Hematopoietic multipotent progenitor cell treated with erythropoietin and hydrocortisone succinate and interleukin-3 and kit ligand, for 4 days (in vitro differentiated cells): ENCODE measurements at places on chromosomes 2 and 18.
A peak's percentile ranks its signal among the peaks of the same experiment; 100 is the strongest.

GRCh38 chr2:57333221-57333620 is 713.4 kb upstream of the VRK2 start:
- no peak for DNase-seq

- peak; percentile 77 for DNase-seq
Observed at GRCh38 chr2:45134726-45135125, 125.5 kb upstream of the SIX2 start.

DNA sequence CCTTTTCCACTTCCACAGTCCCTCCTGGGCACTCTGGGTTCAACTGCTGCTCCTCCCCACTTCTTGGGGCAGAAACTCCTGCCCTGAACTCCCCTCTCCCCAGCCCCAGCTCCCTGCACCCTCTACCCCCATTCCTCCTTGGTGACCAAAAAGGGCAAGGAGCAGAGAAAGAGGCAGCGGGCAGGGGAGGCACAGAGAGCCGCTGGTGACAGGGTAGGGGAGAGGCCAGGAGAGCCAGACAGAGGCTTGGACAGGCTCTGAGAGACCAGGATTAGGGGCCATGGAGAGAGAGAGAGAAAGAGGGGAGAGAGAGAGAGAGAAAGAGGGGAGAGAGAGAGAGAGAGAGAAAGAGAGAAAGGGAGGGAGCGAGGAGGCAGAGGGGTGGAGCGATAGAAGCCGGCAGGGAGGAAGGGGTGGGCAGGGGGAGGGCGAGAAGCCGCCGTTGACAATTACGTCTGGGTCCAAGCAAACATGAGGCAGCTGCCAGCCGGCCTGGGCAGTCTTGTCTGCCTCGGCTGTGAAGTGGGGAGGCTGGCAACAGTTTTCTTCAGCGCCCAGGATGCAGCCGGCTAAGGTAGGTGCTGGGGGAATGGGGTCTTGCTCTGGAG is at the start of gene KCNIP3:
Gene KCNIP3 (plus strand): TSS at position 468 of the 608 bp plus-strand sequence. CDS start 92 bp downstream, at position 560.
- DNase-seq, result peak; percentile 39

DNA sequence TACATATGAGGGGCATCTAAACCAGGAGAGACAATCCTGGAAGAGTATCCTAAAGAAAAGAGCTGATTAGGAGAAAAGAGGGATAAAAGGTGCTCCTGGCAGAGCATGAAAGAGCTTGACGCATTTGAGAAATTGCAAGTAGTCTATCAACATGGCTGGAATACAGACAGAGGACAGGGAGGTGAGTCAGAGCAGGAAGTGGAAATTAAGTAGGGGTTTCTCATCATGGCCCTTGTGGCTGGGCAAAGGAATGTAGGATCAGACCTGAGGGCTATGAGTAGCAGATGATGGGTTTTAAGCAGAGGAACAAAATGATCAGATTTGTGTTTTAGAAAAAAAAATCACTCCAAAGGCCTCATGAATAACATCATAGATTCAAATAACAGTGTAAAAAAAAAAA is 49.2 kb upstream of the UGP2 start:
- DNase-seq, result no peak

DNA sequence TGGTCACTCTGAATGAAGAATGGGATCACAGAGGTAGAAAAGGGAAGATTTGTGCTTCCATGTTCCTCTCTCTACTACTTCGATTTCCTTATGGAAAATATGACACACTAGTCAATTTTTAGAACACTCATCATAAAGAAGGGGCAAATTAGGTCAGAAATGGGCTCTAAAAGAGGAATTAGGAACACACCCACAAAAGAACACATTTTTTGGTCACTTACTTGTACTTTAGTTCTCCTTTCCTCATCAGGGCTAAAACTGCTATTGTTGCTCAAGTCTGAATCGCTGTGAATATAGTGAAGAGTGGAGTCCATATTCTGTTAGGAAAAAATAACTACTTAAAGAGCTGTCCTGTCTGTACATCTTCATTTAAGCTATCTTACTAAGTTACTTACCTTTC is 52.6 kb downstream of the PPP4R1 start:
- DNase-seq, result peak; percentile 27

DNA sequence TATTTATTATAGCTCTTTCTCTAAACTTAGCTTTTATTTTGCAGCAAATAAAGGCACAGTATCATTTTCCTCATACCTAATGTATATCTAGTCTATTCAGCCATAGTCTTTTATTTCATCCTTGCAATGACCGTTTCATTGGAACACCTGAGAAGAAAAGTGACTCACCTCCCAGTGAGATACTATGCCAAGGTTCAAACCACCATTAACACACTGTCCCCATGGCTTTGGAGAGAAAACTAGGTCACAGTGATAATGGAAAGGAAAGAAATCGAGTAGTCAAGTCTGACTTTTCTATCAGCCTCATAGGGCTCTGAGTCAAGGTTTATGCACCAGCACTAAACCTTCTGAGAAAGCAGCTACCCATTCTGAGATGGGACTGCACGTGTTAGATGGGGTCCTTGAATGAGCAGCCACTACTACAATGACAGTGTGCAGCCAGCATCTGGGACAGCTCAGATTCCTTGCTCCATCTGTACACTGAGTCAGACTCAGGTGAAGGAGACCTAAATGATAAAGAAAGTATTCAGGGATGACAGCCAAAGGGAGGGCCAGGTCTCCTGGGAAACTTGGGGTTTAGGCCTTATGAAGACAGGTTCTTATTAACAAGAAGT is 971.1 kb upstream of the ACVR2A start:
- DNase-seq, result no peak

GRCh38 chr2:158970241-158970751 is 1.9 kb downstream of the TANC1 start:
- DNase-seq, result peak; percentile 39

GRCh38 chr18:58177004-58177717 is 133.1 kb downstream of the NEDD4L start:
- no peak for DNase-seq

DNA sequence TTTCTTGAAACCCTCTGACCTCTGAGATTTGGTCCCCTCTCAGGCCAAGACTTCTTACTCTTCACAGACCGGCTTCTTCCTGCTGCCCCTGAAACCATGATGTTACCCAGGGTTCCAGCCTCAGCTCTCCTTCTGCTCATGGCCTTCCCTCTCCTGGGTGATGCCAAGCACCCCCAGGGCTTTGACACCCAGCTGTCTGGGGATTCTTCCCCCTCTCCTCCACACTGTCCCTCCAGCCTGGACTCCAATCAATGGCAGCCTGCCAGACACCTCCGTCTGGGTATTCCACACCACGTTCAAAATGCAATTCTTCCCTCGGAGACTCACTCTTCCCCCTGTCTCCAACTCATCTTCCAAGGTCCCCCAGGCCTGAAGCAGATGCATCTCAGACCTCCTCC is 25.0 kb downstream of the SPP2 start:
- DNase-seq, result no peak

DNA sequence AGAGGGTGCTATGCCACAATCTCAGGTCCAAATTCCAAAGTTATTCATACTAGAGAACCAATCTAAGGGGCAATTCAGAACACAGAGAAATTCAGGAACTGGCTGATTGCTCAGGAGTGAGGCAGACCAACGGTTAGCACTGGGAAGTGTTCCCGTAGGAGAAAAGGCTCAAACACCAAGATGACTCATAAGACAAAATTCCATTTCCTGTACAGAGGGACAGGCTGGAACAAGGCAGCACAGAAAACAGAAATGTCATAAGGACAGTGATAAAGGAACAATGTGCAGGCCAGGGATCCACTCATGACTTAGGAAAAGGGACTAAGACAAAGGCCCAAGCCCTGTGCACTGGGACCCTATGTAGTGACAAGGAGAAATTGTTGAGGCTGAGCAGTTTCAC is 54.2 kb downstream of the PDE1A start:
- DNase-seq, result no peak

GRCh38 chr2:129753261-129753660 is 226.2 kb upstream of the RAB6C start:
- DNase-seq, result no peak

GRCh38 chr18:50875966-50876536 is 2.9 kb upstream of the ME2 start:
- DNase-seq, result no peak

GRCh38 chr2:10471955-10472354 is 23.8 kb upstream of the ODC1 start:
- DNase-seq, result no peak

DNA sequence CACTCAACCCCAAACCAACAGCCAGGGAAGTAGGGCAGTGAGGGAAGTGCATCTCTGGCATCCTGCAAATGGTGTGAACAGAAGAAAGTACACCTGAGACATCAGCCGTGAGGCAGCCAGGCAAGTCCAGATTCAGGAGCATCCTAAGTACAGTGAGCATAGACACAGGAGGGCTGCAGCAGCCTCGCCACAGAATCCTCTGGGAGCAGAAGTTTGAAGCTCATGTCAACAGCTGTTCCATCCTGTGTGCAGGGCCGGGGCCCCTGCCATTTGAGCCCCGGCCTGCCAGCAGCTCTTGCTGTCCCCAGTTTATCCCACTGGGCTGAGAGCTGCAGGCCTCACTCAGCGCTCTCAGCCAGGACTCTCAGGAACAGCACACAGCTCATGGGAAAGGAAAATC is 14.5 kb downstream of the LOXHD1 start:
- no peak for DNase-seq
